Tibial artery (tissue), 4 donors: ENCODE measurements at places on chromosomes 5 and 9.

DNA sequence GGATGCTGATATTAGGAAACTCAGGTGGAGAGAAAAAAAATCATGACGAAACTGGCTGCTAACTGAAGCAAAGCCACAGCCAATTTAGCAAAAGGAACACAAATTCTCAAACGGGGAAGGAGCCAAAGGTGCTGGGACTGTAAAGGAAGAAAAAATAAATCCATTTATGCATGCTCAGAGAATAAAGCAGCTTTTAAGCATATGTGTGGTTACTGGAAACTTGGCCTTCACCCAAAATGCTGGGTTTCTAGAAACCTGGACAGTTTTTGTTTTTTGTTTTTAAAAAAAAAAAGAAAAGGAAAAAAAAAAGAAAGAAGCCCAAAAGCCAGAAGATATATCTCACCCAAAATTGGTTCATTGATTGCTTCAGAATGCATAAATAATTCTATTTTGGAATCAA lies 8.0 kb downstream of the WHRN start:
- no peak overlapping the region for H3K4me3 ChIP-seq
- H3K27ac ChIP-seq, result no peak overlapping the region
- H3K27me3 ChIP-seq, result no peaks in the 10 kb centered on the region
- H3K4me1 ChIP-seq, result no peaks in the 10 kb centered on the region
- no peak for DNase-seq
- no peaks in the 10 kb centered on the region for H3K36me3 ChIP-seq

GRCh38 chr9:91697201-91697600 lies 252.8 kb downstream of the ROR2 start:
- no peak overlapping the region for H3K27ac ChIP-seq
- no peak for DNase-seq
- peaks cover 3% of the 10 kb centered on the region for H3K27me3 ChIP-seq
- H3K4me3 ChIP-seq, result no peak overlapping the region
- H3K4me1 ChIP-seq, result no peaks in the 10 kb centered on the region

- no peaks in the 10 kb centered on the region for H3K4me1 ChIP-seq
- H3K27ac ChIP-seq, result no peak overlapping the region
- H3K4me3 ChIP-seq, result no peak overlapping the region
- peaks cover 95% of the 10 kb centered on the region for H3K27me3 ChIP-seq
- no peaks in the 10 kb centered on the region for H3K36me3 ChIP-seq
Observed at GRCh38 chr9:126617003-126617822, 3.5 kb downstream of the LMX1B start.

DNA sequence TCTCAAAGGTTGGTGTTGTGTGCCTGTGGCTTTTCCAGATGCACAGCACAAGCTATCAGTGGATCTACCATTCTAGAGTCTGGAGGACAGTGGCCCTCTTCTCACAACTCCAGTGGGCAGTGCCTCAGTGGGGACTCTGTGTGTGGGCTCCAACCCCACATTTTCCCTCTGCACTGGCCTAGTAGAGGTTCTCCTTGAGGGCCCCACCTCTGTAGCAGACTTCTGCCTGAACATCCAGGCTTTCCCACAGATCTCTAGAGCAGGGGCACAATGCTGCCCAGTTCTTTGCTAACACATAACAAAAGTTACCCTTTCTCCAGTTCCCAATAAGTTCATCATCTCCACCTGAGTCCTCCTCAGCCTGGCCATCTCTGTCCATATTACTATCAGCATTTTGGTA lies 102.1 kb upstream of the ANKRD55 start:
- H3K4me3 ChIP-seq, result no peak overlapping the region
- no peak for DNase-seq
- H3K27ac ChIP-seq, result no peak overlapping the region
- H3K36me3 ChIP-seq, result no peaks in the 10 kb centered on the region
- no peaks in the 10 kb centered on the region for H3K27me3 ChIP-seq

DNA sequence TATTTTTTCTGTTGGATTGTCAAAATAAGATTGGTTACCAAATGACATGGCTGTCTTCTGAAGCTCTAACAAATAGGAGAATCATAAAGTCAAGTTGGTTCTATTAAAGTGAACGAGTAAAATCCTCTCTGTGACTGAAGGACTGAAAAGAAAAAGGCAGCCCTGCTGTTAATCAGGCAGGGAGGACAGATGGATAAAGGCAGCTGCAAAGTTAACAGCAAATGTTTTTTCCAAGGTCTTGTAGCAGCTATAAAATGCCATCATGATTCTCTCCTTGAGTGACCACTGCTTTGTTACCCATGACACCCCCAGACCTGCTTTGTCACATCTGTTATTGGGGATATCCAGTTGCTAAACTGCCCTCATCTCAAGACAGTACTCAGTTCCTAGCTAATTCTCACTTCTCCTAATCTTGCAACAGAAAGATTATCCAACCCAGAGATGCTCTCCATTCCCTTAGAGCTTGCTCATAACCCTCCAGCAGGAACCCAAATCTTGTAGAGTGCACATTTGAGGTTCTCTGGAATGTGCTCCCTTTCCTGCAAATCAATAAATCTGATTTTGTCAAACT lies 89.7 kb upstream of the PARP8 start:
- H3K27ac ChIP-seq, result no peak overlapping the region
- no peaks in the 10 kb centered on the region for H3K36me3 ChIP-seq
- no peaks in the 10 kb centered on the region for H3K27me3 ChIP-seq
- no peak overlapping the region for H3K4me3 ChIP-seq

DNA sequence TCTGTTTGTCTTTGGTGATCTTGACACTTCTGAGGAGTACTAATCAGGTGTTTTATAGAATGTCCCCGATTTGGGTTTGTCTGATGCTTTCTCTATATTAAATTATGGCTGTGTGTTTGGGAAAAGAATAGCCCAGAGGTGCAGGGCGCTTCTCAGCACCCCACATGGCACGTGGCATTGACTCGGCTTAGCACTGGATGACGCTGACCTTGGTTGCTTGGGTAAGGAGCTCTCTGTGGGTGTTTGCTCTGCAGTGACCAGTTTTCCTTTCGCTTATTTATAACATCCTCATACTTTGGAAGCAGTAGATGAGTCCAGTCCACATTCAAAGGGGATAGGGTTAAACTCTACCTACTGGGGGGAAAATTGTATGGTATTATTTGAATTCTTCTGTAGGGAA lies 12.5 kb upstream of the FAM120AOS start:
- peaks cover 49% of the 10 kb centered on the region for H3K4me1 ChIP-seq
- no peak for DNase-seq
- no peaks in the 10 kb centered on the region for H3K36me3 ChIP-seq
- H3K4me3 ChIP-seq, result no peak overlapping the region
- no peak overlapping the region for H3K27ac ChIP-seq

- H3K27me3 ChIP-seq, result no peaks in the 10 kb centered on the region
- H3K27ac ChIP-seq, result no peak overlapping the region
- DNase-seq, result no peak
- no peaks in the 10 kb centered on the region for H3K4me1 ChIP-seq
Observed at GRCh38 chr9:116390303-116391228, 237.0 kb downstream of the PAPPA start.

GRCh38 chr5:179497636-179498340 lies 52.6 kb upstream of the RUFY1 start:
- H3K4me3 ChIP-seq, result no peak overlapping the region
- H3K27ac ChIP-seq, result no peak overlapping the region
- H3K27me3 ChIP-seq, result peaks cover 26% of the 10 kb centered on the region
- no peaks in the 10 kb centered on the region for H3K4me1 ChIP-seq
- no peaks in the 10 kb centered on the region for H3K36me3 ChIP-seq
- no peak for DNase-seq

- no peak for DNase-seq
- no peaks in the 10 kb centered on the region for H3K4me1 ChIP-seq
- H3K4me3 ChIP-seq, result no peak overlapping the region
- no peaks in the 10 kb centered on the region for H3K27me3 ChIP-seq
- H3K36me3 ChIP-seq, result no peaks in the 10 kb centered on the region
Observed at GRCh38 chr9:10232352-10232930, 380.4 kb downstream of the PTPRD start.

GRCh38 chr9:4706971-4707622 lies 27.7 kb downstream of the CDC37L1 start:
- no peak for DNase-seq
- H3K27ac ChIP-seq, result no peak overlapping the region
- no peaks in the 10 kb centered on the region for H3K4me1 ChIP-seq
- H3K27me3 ChIP-seq, result no peaks in the 10 kb centered on the region

DNA sequence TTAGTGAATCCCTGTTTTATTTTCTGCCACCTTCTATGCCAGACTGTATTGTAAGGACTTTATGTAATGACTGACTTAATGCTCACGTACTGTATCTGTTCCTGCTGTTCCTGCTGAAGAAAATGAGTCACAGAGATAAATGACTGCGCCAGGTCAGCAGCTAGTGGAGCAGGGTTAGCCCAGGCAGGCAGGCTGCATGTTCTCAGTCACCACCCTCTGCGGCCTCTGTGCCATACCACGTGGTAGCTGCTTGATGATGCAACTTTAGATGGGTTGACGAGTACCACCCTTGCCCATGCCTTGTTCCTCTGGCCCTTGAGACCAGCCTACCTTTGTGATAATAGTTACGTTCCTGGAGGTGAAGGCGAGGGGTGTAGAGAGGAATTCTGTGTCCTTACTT lies 161.9 kb downstream of the TRIO start:
- peaks cover 58% of the 10 kb centered on the region for H3K36me3 ChIP-seq
- H3K27me3 ChIP-seq, result no peaks in the 10 kb centered on the region
- DNase-seq, result no peak
- no peak overlapping the region for H3K27ac ChIP-seq
- no peaks in the 10 kb centered on the region for H3K4me1 ChIP-seq

GRCh38 chr5:139457653-139458306 lies 4.8 kb downstream of the ECSCR start:
- H3K4me3 ChIP-seq, result no peak overlapping the region
- no peaks in the 10 kb centered on the region for H3K27me3 ChIP-seq
- no peaks in the 10 kb centered on the region for H3K36me3 ChIP-seq
- H3K4me1 ChIP-seq, result no peaks in the 10 kb centered on the region
- no peak overlapping the region for H3K27ac ChIP-seq

- H3K4me1 ChIP-seq, result peaks cover 6% of the 10 kb centered on the region
- no peak overlapping the region for H3K27ac ChIP-seq
- H3K36me3 ChIP-seq, result no peaks in the 10 kb centered on the region
- H3K4me3 ChIP-seq, result no peak overlapping the region
- no peaks in the 10 kb centered on the region for H3K27me3 ChIP-seq
- no peak for DNase-seq
Observed at GRCh38 chr5:107522456-107522855, 148.3 kb downstream of the EFNA5 start.

- H3K4me3 ChIP-seq, result no peak overlapping the region
- no peak overlapping the region for H3K27ac ChIP-seq
- no peaks in the 10 kb centered on the region for H3K36me3 ChIP-seq
- H3K4me1 ChIP-seq, result peaks cover 17% of the 10 kb centered on the region
Observed at GRCh38 chr9:3962496-3962895, 337.4 kb downstream of the GLIS3 start.

DNA sequence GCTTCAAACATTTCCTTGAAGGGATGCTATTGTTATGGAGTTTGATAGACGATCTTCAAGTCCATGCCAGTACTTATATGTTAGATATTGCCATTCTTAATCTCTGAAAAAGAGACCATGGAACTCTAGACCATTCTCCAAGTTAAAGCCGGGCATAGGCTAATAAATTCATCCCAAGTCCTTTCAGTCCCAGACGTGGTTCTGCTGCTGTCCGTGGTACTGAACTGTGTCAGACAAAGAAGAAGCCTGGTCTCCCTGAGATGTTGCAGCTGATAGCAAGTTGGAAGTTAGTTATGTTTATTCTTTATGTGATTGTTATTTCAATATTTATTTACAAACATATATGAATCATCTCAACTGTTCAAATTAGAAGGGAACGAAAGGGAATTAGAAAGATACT lies 158.7 kb downstream of the NMUR2 start:
- no peak overlapping the region for H3K4me3 ChIP-seq
- H3K36me3 ChIP-seq, result no peaks in the 10 kb centered on the region

GRCh38 chr9:77028478-77028877 lies 9.0 kb downstream of the FOXB2 start:
- H3K27me3 ChIP-seq, result no peaks in the 10 kb centered on the region
- no peaks in the 10 kb centered on the region for H3K4me1 ChIP-seq
- DNase-seq, result no peak

DNA sequence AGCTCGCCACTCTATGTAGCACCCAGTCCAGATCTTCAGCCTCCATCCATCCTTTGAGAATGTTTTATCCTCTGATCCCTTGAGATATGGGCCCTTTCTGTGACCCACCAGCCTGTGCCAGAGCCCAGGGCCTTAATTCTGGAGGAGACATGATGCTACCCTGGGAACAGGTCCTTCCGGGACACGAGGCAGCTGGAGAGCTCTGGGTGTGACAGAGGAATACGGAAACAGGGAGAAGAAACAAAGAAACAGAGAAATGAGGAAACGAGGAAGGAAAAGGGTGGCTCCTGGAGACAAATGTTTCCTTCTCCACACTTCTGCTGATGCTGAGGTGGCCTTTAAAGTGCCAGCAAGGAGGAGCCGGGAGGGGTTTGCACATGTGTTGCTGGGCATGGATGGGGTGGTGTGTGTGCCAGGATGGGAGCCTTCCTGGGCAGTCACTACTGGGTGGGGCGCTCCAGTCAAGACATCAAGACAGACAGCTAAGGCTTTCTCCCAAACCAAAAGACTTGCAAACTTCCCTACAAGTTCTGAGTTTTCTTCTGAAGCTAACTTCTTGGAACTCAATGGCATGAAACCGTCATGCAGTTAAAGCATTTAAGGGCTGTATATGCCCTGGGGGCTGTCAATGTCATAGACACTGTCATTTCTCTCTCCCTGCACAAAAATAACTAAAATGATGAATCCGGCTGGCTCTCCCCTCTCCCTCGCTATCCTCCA lies 22.8 kb upstream of the MARCHF6 start:
- peak overlapping the region; percentile 3 for H3K4me3 ChIP-seq
- peaks cover 47% of the 10 kb centered on the region for H3K4me1 ChIP-seq
- no peaks in the 10 kb centered on the region for H3K36me3 ChIP-seq
- H3K27me3 ChIP-seq, result no peaks in the 10 kb centered on the region
